ENCODE measurements at places on chromosomes 2 and 18. TPM values are rescaled to one million over a fixed set of nuclear protein-coding genes. Genes with fewer than 3 reads are reported as not detected.

Gene ASB18
- 0.79 TPM for total RNA-seq

Gene TNFAIP6
- 26.5 TPM for total RNA-seq

Gene ANKRD62
- total RNA-seq: not detected

Gene MEP1B
- not detected for total RNA-seq

Gene RGPD8
- total RNA-seq: 26.2 TPM

Gene GULP1
- 56.8 TPM for total RNA-seq

Gene SPP2
- not detected for total RNA-seq
